ENCODE measurements at places on chromosomes 13 and 19.

DNA sequence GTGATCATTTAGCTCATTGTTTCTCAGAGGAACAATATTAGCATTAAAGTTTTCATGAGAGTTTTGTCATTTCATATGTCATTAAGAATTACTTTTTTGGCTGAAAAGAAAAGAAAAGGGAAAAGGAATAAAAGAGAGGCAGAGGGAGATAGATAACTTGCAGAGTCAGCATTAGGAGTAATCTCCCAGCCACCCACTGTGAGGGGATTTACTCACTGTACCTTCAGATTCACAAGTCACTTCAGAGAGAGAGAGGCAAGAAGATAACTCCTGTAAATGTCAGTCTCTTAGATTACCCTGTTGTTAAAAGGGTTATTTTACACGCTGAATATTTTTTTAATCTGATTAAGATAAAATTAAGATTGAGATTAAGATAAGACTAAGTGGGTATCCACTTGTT, 125.2 kb downstream of the POU4F1 start:
- no peak for DNase-seq

DNA sequence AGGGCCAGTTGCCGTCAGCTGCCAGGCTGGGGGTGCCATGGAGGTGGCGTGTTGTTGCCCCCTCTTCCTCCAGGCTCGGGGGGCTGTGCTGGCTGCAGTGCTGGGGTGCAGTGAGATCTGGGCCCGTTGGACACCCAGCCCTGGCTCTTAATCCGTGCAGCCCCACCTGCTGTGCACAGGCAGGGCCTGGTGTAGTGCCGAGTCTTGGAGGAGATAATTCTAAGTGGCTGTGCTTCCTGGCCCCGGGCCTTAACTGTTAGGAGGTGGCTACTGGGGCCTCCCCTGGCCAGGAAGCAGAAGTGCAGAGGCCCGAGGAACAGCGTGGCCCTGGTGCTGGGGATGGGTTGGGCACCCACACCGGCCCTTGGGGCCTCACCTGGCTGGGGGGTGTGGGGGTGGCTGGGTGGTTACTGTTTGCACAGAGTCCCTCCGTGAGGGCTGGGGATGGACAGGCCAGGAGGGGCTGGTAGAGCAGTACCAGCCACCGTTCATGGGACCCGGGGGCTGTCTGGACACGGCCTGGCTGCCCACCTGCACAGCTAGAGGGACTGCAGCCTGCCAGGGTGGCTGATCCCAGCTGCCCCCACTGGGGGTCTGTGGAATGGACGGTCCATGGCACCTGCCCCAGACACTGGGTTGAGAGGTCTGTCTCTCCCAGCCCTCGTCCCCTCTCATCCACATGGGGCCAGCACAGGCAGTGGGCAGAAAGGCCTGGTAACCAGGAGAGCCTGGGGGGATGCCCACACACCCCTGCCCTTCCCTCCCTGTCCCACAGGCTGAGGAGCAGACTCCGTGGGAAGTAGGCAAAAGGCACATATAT, 3.3 kb downstream of the GPX4 start:
- no peak for DNase-seq

DNA sequence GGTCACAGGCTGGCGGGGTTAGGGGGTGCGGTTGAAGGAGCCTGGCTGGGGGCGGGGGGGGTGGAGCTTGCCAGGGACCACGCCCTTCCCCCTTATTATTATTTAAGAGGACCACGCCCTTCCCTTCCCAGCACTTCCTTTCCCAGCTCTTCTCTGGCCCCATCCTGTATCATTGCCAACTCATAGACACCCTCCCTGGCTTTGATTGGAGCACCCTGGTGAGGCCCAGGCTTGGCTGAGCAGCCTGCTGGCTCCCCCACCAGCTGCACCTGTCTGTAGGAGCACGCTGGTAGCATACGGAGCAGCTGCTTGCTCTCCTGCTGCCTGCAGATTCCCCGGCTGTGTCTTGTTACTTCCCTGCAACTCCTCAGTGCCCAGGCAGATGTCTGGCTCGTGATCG, 62.5 kb upstream of the PDX1 start:
- DNase-seq: peak; percentile 83

DNA sequence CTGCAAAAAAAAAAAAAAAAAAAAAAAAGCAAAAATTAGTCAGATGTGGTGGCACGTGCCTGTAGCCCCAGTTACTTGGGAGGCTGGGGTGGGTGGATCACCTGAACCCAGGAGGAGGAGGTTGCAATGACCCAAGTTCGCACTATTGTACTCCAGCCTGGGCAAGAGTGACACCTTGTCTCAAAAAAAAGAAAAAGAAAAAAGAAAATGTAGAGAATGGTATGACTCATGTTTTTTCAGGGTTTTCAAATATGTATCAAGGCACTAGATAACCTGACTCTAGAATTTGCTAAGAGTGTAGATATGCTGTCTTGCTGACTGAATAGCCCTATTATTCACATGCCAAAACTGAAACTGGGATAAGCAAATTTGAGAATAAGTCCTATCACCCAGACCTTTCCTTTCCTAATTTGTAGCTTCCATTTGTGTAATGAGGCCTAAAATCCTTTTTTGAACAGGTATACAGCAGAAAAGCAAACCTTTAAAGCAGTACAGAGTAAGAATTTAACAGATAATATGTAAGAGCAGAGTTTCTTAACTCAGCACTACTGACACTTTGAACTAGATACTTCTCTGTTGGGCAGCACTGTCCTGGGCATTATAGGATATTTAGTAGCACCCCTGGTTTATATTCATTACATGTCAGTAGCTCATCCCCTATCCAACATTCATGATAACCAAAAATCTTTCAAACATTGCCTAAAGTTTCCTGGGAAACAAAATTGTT, 108.6 kb downstream of the ELF1 start:
- DNase-seq: no peak

DNA sequence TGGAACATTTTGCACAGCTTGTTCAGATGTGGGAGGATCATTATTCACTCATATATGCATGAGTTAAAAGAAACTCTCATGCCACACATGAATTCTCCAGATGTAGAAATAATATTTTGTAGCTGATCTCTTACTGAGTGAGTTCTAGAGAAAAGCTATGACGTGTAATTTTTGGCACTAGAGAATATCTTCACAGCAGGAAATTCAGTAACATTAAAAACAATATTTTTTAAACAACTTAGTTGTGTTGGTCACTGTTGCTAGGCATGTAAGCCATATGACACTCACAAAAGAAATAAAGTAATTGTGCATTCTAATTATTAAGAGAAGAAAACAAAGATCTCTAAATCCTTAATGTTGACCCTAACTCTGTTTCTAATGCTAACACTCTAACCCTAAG, 371.4 kb upstream of the SLC10A2 start:
- DNase-seq: no peak

GRCh38 chr13:103101901-103102300, 35.7 kb upstream of the SLC10A2 start:
- DNase-seq: no peak

DNA sequence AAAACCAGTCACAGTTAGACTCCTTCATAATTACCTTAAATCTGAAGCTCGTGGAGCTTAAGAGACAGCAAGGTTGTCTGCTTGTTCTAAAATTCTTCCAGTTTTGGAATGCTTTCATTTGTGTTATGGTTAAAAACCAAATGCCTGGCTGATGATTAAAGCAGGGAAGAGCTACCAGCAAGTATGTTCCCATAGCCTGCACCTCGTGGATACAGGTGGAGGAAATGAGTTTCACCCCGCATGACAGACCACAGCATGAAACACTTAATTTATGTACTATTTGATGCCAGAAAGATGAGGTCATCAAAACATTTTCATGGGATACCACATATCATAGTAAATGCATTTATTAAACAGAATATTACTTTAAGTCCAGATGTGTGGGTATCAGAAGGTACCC, 416 bp upstream of the DOCK9 start:
- peak; percentile 71 for DNase-seq

DNA sequence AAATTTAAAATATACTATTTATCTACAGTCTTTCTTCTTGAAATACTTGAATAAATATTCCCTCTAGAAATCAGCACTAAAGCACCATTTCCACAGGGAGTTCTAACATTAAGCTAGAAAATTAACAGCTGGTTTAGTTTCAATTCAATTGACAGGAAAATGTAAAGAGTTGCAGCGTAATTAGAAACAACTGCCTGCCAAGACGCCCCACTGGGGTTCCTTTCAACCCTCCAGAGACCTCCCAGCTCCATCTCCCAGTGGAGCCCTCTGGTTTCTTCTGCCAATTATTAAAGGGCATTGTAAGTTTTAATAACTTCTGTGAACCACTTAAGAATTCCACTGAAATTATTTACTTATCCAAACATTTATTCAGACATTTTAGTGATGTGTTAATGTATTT, 4.2 kb downstream of the GJA3 start:
- peak; percentile 42 for DNase-seq

DNA sequence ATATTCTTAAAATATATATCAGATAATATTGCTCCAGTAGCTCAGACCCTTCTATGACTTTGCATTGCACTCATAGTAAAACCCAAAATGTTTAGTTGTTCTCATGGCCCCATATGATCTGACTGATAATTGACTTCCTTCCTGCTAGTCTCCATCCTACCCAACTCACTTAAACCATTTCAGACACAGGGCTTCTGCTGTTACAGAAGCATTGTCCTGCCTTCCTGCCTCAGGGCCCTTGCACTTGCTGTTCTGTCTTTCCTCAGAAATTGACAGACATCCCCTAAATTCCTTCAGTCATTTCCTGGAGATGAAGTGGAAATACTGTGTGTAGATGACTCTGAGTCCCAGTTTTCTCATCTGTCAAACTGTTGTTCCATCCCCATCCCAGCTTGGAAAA, 19.7 kb downstream of the FBXL12 start:
- DNase-seq: no peak

DNA sequence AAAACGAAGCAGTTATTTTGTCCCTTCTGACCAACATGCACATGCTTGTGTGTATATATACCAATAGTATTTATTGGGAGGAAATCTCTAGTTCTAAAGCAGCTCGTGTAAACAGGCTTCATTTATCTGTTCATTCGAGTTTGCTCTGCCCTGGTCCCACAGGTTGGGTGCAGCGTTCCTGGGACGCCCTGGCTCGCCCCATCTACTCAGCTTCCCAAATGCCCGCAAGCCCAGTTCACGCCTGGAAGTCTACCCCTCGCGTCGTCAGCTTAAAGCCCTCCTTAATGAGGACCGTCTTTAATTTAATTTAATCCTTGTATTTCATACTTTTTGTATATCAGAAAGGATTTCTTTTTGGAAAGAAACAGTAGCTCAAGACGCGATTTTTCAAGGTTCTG, 604 bp downstream of the THSD1 start:
- no peak for DNase-seq

GRCh38 chr13:79492918-79493594, 12.1 kb downstream of the NDFIP2 start:
- DNase-seq: no peak

DNA sequence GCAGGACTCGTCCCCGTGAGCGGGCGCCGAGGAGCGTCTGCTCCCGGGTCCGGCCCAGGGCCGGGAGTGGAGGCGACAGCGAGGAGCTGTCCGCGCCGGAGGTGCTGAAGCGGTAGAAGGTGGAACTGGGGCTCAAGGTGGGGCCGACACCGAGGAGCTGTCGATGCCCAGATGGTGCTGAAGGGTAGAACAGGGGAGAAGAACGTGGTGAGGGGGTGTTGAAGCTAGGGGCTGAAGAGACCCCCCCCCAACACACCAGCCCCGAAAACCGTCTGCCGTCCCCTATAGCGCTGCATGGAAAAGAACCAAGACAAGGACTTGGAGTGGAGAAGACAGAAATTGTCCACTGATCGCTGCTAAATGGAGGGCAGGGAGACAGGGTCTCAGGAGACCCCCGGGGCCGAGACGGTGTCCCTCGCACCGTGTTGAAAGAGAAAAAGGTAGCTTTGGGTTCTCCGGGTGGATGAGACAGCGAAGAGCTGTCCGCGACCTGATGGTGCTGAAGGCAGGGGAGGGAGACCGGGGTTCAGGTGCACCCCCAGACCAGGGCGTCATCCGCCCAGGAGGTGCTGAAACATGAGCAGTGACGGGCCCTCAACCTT, 7.1 kb upstream of the PDE4C start:
- DNase-seq: peak; percentile 70

DNA sequence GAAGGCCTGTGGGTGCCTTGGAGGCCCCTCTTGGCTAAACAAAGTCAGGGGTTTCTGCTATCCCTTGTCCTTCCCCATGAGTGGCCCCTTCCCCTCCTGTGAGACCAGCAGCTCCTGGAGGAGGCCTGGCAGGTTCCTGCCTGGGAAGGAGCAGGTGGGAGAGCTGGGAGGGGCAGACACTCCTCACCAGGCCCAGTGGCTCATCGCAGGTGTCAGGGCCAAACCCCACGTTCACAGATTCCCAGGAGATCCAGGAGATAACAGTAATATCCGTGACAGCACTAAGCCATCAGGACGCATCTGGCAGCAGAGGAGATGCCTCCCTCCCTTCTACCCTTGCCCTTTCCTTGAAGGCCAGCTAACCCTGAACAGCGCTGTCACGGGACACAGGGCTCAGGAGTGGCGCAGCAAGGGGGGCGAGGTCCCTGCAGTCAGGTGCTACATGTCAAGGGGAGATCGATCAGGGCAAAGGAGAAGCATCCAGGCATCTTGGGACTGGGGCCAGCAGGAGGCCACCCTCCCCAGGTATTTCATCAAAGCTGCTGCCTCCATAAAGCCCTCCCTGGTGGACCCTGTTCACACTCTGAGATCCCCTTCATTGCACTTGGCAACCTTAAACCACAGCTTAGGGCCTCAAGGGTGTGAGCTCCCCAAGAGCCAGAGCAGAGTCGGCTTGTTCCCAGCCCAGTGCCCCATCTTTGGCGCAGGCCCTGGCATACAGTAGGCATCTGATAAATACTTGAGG, 4.8 kb downstream of the CEBPA start:
- DNase-seq: no peak

- no peak for DNase-seq
Observed at GRCh38 chr13:76086729-76087128, 450.6 kb downstream of the LMO7 start.

Data from NCI-H69 (cell line).